ENCODE measurements at places on chromosomes 3 and 15.

GRCh38 chr15:36498916-36499315 is 80.5 kb upstream of the CDIN1 start:
- DNase-seq, result no peak

GRCh38 chr15:67241132-67241855 is 13.2 kb downstream of the AAGAB start:
- DNase-seq, result peak; percentile 23

DNA sequence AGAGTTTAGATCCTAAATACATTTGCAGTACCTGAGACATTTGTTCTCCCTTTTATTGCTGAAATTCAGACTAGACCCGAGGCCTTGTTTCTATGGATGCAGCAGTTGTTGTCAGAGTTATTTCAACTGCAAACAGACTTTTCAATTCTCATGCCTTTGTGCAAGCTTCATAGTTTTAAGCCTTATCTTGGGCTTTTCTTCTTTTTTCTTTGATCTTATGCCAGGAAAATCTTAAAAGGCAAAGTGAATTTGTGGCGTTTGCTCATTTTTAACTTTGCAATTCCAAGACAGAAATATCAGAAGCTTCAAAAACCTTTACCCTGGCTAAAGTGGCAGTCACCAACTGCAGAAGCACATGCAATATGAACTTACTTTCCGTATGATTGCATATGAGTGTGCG is 576.7 kb downstream of the DIPK2A start:
- no peak for DNase-seq

- no peak for DNase-seq
Observed at GRCh38 chr15:70801109-70801508, 37.8 kb upstream of the UACA start.

- DNase-seq, result no peak
Observed at GRCh38 chr15:49848282-49848724, 227.5 kb downstream of the DTWD1 start.

DNA sequence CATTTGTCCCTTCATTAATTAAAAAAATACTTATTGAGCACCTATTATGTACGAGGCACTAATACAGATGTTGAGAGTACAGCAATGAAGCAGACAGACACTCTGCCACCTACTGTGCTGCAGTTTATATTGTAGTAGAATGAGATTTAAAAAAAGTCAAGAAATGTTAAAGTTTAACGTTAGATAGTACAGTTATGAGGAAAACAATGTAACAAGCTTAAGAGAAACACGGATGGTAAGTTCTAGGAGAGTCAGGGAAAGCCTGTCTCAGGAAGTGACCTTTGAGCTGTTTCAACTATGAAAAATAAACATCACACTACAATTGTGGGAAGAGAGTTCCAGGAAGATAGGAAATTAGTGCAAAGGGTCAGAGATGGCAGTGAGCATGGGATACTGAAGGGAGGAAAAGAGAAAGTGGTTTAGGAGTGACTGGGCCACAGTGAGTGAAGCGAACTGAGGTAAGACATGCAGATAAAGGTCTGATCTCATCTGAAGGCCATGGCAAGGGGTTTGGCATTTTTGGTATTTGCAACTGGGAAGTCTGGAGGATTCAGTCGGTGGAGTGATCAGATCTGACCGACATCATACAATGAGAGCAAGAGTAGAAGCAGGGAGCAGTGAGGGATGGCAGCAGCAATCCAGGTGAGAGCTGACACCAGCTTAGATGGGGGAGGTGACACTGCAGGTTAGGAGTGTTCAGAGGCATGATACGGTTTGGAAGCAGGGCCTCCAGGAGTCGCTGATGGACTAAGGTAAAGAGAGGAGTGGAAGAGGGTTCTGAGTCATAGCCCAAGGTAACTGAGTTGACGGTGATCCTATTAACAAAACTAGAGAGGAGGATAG is 28.5 kb downstream of the PLSCR4 start:
- DNase-seq, result no peak

GRCh38 chr3:125078951-125079674 is 23.3 kb upstream of the HEG1 start:
- DNase-seq, result no peak

GRCh38 chr15:98853161-98853560 is 154.4 kb downstream of the PGPEP1L start:
- peak; percentile 78 for DNase-seq

- no peak for DNase-seq
Observed at GRCh38 chr3:168813225-168813802, 717.6 kb upstream of the GOLIM4 start.

- no peak for DNase-seq
Observed at GRCh38 chr3:7001370-7001769, 140.5 kb downstream of the GRM7 start.

- DNase-seq, result no peak
Observed at GRCh38 chr3:23856286-23856685, 50.5 kb downstream of the UBE2E1 start.

GRCh38 chr3:60754617-60755016 is 496.6 kb downstream of the FHIT start:
- no peak for DNase-seq

DNA sequence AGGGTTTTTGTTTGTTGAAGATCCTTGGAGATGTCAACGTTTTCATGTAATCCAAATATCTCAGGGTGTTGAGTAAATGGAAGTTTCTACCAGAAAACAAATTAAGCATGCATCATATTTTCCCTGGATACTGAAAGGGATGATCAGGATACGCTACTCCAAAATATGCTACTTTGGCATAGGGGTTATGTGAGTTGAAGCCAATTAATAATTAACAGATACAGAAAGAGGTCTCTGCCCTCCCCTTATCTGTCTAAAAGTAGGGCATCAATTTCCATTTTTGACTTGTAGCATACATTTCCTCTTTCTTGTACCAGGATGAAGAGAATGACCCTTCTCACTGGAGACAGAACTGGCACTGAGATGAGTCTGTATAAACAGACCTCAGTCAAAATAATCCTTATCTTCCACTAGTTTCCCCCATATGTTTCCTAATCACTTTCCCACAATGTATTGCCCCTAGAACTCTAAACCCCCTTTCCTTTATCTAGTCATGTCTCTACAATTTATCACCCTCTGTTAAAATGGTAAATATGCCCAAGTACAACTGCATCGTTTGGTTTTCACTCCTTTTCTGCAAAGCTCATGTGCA is 17.4 kb upstream of the ASB14 start:
- DNase-seq, result no peak

- no peak for DNase-seq
Observed at GRCh38 chr3:131142580-131142979, 115.9 kb downstream of the NEK11 start.

DNA sequence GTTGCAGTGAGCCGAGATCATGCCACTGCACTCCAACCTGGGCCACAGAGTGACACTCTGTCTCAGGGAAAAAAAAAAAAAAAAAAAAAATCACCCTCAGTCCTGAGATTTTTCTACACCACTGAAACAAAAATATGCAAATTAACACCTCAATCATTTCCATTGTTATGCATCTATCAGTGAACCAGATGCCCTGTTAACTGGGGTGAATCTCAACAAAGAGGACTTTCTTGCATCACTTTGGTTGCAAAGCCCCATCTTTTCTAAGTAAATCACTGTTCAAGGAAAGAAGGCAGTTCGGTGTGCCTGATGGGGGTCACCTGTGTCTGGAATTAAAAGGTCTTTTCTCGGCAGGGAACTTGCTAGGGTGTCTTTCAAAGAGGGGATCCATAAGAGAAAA is 421.6 kb downstream of the EPHB1 start:
- DNase-seq, result no peak

- no peak for DNase-seq
Observed at GRCh38 chr15:51841406-51842040, 12.1 kb downstream of the TMOD3 start.

GRCh38 chr3:132781922-132782321 is 59.7 kb upstream of the NPHP3 start:
- no peak for DNase-seq

Measured in CD4-positive, alpha-beta T cell treated with Interleukin-1 beta for 1 hour (primary cell).